ENCODE measurements at places on chromosomes 2 and 18. TPM values are rescaled to one million over a fixed set of nuclear protein-coding genes. Genes with fewer than 3 reads are reported as not detected.

DNA sequence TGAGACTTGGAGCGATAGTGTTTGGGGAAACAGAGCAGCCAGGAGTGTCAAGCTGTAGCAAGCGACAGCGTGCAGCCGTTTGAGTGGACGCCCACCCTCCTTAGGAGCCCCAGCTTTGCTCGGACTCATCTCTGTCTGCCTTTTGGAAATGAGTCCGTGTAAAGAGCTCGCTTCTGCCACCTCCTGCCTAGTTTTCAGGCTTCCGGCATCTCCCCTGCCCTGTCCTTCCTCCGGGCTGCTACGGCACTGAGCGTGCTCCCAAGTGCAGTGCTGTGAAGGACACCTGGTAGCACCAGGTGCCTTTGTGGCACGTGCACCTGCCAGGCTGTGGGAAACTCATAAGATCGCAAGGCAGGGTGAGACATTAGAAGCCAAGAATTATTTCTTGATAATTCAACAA, 117.1 kb downstream of the RNF144A start:
- no peak for DNase-seq

DNA sequence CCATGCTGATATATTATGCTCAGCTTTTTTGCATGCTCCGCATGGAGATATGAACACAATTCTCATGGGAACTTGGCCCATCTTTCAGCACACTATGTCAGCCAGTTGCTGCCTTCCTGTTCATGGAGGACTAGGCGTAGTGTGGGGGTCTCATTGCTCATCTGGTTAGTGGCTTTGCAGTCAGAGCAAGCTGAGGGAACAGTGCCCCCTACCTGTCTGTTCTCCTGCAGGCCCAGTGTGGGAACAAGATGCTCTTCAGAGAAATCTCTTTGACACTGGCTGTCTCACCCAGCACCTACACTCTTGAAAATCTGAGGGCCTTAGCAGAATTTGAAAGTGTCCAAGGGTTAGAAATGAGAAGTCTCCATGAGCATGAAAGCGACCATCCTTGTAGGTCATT, 47.1 kb downstream of the SPTBN1 start:
- no peak for DNase-seq

DNA sequence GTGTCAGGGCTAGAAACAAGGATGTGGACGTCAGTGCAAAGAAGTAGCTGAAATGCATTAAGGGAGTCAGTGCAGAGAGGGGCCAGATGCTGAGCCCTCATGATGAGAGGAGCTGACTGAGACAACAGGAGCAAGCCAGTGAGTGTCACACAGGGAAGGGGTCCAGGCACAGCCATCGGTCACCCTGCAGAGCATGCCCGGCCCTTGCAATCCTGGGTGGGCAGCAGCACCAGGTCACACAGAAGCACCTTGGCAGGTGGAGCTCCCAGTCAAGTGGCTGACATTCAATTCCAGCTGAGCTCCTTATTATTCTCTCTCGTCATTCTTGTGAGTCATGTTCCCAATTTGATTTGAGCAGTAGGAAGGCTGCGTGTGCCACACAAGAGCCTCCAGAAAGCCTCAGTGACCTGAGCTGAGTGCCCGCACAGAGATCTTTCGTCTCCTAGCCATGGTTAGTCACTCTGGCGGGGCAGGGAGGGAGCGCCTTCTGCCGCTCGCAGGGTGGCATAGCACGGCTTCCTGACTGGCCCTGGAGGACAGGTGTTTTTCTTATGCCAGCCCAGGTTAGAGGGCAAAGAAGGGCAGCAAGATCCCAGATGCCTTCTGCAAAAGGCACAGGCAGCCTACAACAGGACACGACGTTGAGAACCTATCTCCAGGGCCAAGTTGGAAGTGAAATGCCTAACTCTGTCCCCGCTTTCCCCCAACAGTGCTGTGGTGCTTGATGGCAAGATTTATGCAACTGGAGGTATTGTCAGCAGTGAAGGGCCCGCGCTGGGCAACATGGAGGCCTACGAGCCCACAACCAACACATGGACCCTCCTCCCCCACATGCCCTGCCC, 220.9 kb downstream of the ATAD2B start:
- no peak for DNase-seq

DNA sequence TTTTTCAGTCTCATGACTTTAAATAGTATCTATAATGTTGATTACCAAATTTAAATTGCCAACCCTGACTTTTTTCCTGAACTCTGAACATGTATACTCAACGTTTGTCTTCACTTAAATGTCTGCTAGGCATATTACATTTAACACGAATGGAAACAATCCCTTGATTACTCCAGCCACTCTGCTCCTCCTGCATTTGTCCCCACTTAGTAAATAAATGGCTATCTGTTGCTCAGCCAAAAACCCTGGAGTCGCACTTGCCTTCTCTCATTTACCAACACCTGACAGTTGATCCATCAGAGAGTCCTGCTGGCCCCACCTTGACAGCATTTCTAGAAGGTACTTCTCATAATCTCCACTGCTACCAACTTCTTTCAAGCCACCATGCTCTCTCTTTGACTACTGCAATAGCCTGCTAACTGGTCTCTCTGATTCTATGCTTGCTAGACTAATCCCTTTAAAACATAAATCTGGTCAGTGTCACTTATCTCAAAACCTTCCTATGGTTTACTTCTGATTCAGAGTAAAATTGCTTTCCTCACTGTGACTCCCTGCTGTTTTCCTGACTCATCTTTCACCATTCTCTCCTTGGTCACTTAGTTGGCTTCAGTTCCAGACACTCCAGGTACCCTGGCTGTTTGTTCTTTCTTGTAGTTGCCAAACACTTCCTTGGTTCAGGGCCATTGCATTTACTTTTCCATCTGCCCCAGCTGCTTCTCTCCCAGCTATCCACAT, 31.9 kb downstream of the SPAG16 start:
- DNase-seq, result no peak

- DNase-seq, result no peak
These were observed at the start of gene CSRNP3 for GRCh38 chr2:165469417-165469816. CSRNP3 (plus strand) TSS chr2:165469698; CDS start chr2:165595066, 125,368 bp downstream.

DNA sequence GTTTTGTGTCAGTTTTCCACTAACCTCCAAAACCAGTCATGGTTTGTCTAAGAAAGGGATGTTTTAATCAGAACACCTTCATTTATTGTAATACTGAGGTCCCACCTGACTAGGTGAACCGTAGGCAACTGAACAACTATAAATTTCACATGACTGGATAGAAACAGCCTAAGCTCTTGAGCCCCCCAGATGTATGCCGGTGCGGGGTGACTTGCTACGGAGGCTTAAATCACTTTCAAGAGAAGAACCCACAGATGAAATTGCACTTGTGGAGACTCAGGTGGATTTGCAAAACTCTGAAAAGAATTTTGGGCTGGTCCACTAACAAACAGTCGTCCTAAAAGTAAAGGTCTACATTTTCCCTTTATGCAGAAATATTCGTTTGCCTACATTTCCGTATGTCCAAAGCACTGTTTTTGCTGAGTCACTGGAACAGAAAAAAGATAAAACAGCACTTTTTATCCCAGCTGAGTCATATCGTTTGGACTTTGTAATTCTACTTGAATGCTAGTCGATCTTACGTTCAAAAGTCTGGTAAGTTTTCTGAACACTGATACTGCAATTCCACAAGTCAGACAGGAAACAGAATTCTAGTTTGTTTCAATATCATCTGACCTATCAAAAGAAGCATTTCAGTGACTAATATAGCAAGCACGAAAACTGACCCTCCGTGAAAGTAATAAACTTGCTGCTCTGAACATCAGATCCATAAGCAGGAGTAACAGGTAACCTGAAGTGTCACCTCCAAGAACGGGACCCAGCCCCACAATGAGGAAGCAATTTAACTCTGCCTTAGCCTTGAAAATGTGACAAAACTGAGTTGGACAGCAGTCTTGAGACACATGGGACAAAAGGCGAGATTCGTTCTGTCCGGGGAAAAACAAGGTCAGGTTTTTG, 18.1 kb downstream of the ZNF516 start:
- DNase-seq, result no peak

- DNase-seq, result no peak
These were observed 6.9 kb upstream of the SLC11A1 start for GRCh38 chr2:218375212-218375611.

- no peak for DNase-seq
These were observed 118.8 kb downstream of the MEP1B start for GRCh38 chr18:32308493-32309120.

DNA sequence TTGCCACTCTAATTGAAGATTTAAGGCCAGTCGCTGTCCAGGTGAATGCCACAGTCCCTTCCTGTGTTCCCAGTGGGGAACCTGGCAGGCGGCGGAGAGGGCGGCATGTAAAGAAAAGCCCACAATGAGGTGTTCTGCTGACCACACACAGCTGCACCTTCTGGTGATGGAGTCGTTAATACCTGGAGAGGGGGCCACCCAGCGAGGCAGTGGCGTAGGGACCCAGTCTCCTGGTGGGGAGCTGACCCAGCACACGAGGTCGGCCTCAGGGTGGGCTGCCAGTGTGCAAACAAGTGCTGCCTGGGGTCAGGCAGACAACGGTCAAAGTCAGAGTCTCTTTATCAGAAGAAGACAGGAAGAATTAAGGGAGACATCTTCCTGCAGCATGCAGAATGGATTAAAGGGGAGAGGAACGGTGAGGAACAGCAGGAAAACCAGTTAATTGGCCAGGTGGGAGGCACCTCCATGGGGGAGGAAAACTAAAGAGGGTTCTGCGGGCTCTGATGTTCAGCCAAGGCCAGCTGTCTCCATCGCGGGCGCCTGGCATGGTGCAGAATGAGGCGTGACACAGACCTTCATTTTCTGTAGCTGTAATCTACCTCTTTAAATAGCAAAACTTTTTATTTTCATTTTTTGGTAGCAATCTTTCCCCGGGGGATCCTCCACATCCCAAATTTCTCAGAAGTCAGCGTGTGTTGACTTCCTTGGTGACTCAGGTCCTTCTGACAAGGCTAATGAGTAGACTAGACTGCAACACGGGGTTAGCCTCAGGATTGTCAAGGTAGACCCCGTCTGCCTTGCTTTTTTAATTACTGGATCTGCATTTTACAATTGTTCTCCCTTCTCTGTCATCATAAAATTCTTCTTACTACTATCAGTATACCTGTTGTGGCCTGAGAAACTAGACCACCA, 78.3 kb downstream of the SMAD7 start:
- DNase-seq, result no peak

DNA sequence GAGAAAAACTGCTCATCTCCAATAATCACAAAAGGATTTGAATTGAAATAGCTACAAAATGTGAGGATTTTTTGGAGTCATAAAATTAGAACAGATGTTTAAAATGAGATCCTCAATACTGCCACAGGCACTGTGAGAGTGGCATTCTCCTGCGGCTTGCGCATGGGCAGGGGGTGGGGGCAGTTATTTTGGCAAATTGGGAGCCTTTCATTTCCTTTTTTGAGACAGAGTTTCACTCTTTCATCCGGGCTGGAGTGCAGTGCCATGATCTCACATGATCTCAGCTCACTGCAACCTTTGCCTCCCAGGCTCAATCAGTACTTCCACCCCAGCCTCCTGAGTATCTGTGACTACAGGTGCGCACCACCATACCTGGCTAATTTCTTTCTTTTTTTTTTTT, 42.4 kb downstream of the POMC start:
- DNase-seq, result no peak

GRCh38 chr2:133192028-133192427, 376.2 kb downstream of the NCKAP5 start:
- no peak for DNase-seq

GRCh38 chr18:63105636-63106316, 213.8 kb downstream of the BCL2 start:
- DNase-seq, result no peak

DNA sequence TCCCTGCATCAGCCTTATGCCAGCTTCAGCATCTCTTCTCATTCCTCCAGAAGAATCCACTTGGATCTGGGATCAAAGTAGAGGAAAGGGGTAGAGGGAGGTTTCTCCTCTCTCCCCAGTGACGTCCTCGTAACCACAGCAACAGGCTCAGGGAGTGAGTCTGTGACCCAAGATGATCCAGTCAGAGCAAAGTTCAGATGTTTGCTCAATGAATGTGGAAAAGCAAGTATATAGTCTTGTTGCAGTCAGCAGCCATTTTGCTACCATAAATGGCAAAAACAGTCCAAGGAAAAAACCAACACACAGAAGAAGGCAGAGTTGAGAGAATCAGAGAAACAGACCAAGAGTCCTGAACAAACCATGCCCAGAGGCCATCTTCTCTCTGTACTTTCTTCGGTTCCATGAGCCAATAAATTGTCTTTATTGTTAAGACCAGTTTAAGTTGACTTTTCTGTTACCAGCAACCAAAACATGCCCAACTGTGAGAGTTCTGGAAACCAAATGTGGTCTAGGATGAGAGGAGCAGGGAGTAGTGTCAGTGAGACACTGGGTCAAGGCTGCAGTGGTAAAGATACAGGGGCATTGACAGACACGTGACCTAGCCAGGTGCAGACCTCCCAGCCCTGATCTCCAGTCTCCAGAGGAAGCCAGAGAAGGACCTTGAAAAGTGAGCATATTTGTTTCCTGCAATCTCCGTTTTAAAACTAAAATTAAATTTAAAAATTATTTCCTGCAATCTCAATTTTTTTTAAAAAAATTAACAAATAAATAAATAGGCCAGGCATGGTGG, 3.2 kb upstream of the CXCR1 start:
- DNase-seq, result no peak

- DNase-seq, result no peak
These were observed 6.6 kb downstream of the NR4A2 start for GRCh38 chr2:156325688-156326525.

DNA sequence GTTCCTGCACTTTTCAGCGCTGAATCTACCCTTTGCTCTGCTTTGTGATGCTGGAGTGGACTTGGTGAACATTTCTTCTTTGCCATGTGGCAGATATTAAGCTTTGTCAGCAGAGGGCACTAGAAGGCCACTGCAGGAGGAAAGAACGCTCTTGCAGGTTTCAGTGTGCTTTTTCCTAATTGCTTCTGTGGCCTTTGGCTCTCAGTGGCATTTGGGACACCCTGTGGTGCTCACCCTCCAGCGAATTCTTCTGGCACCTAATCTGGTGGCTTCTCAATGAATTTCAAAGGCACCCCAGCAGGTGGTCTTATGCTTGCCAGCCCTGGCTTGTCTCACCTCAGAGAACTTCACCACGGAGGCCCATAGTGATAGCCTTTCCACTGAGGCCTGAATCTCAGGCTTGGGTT, 146.7 kb downstream of the MYO3B start:
- peak; percentile 42 for DNase-seq

- no peak for DNase-seq
These were observed 96.7 kb downstream of the TMEM163 start for GRCh38 chr2:134621939-134622705.

MAT2A gene
- total RNA-seq, result 178 TPM

PSMA8 gene
- 0.70 TPM for total RNA-seq

IL1R2 gene
- total RNA-seq, result not detected

VWA3B gene
- not detected for total RNA-seq

XDH gene
- 0.36 TPM for total RNA-seq
